Fibroblast of gingiva (primary cell): ENCODE measurements at places on chromosomes 13 and 19.

DNA sequence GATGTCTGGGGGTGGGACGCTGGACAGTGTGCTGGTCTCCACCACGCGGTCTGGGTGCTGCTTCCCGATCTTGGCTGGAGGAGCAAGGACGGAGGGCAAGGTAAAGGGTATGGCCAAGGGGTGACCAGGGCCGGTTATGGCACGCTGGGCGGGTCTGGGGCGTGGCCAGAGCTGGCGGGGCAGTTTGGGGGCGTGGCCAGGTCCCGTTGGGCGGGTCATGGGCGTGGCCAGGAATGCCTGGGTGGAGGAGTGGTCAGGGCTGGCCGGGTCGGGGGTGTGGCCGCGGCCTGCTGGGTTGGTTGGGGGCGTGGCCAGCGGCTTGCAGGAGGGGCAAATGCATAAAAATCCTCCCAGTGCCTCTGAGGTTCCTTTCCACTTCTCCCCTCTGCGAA lies 19.2 kb downstream of the GPX4 start:
- DNase-seq: peak; percentile 81

- no peak for DNase-seq
Observed at GRCh38 chr19:41016488-41017071, 25.5 kb downstream of the CYP2B6 start.

DNA sequence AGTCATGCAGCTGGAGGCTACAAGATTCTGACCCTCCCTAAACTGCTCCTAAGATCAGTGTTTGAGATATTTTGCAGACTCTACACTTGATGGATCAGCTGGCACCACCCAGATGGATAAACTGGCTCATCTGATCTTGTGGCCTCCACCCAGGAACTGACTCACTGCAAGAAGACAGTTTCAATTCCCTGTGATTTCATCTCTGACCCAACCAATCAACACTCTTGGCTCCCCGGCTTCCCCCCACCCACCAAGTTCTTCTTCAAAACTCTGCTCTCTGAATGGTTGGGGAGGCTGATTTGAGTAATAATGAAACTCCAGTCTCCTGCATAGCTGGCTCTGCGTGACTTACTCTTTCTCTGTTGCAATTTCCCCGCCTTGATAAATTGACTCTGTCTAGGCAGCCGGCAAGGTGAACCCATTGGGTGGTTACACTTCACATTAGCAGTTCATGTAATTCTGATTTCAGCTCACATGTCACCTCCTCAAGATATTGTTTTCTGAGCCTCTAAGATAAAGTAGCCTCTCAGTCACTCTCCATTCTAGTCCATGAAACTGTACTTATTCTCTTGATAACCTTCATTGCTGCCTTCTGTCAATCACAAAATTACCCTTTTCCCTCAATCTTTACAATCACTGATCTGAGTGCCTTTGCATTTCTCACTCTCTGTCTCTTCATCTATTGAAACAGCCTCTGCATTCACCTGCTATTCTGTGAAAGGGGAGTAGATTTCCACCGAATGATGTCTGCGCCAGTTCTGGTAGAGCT lies 9.9 kb upstream of the FPR3 start:
- DNase-seq: peak; percentile 35

DNA sequence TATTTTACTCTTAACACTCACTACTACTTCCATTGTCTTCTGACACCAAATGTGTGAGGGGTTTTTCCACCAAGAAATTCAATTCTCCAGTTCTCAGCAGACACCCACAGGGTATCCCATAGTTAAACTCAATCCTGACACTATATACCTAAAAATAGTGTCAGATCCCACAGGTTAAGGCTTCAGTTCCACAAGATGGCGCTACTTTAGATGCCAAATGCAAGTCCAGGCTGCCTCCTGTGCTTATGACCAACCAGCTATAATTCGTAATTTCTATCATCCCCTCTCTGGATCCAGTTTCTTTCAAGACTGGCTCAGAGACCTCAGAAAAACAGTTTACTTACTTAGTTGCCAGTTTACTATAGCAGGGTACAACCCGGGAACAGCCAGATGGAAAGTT lies 1146.2 kb upstream of the SPRY2 start:
- no peak for DNase-seq

DNA sequence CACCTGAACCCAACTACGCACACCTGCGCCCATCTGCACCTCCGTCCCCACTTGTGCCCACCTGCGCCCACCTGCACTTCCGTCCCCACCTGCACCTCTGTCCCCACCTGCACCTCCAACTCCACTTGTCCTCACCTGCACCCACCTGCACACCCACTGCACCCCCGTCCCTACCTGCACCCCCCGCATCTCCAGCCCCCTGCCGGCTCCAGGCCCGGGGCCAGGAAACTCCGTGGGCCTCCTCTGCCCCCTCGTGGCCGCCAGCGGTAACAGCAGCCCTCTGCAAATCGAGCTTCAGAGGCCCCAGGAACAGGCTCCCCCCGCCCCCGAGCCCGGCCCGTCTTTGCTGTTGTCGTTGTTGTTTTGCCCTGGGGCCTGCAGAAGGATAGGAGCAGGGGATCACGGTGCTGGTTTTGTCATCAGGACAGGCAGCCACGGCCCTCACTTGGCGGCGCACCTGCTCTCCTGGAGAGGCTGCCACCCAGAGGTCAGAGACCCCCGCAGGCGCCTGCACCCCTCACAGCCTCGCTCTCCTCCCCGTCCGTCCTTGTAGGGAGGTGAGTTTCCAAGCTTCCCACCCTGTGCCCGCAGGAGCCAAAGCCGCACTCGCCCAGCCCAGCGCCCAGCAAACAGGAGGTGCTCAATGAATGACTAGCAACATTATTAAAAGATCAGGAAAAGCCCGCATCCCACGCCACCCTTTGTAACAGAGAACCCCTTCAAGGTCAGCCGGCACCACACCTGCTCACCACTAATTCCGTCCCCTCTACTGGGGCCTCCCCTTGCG lies 65.4 kb downstream of the GNG7 start:
- peak; percentile 18 for DNase-seq

- no peak for DNase-seq
Observed at GRCh38 chr13:31522396-31522795, 216.9 kb upstream of the RXFP2 start.

DNA sequence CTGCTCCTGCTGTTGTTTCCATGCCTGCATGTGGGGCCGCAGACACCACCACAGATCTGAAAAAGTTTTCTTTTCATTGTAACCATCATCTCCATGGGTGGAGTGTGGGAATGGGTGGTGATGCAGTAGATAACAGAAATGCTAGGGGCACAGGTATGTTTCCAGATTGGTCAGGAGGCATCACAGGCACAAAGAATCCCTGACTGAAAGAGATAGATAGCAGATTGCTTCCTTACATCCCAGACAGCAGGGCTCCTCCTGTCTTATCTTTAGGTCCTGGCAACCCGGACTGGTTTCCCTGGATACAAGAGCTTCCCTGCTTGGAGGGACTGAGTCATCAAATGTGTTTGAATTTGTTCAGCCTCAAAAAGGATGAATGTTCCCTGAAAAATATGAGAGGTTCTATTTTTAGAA lies 1937.6 kb downstream of the PCDH9 start:
- no peak for DNase-seq
